AG08396 (cell line): ENCODE measurements at places on chromosomes 11 and 22.

DNA sequence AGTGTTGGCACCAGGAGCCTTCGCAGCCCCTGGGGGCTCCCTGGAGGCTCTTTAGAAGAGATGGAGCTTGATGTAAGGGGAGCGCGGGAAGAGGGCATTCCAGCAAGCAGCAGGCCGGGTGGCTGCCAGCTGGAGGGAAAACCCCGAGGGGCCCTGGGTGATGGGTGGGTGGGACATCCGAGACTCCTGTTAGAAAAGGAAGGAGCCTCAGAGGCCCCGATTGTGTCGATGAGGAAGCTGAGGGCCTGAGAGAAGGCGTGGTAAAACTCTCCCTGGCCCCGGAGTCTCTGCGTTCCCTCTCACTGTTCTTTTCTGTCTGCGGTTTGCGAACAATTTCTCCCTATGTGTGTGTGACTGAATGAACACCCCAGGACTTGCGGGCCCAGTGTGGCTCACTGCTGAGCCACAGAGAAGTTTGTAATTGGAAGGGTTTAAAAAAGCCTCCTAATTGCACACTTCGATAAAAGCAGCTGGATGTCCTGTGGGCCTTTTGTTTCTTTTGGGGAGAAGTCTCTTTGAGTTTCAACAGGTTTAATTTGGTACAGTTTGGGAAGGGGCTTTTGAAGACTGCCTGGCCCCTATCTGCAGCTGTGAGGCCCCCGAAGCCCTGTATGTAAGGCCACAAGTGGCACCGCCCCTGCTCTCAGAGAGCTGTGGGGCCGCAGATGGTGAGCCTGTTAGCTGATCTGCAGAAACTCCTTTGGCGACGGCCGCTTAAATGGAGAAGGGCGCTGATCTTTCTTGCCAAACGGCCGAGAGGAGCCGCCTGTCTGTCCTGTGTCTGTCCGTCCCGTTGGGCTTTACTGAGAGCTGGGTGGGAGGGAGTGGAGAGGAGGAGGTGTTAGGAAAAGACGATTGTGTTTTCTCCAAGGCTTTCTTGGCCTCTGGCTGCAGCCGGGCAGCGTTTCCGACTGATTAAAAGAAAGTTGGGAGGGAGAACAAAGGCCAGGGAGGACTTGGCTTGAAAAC, 2.0 kb downstream of the FBLN1 start:
- DNase-seq, result peak; percentile 76

DNA sequence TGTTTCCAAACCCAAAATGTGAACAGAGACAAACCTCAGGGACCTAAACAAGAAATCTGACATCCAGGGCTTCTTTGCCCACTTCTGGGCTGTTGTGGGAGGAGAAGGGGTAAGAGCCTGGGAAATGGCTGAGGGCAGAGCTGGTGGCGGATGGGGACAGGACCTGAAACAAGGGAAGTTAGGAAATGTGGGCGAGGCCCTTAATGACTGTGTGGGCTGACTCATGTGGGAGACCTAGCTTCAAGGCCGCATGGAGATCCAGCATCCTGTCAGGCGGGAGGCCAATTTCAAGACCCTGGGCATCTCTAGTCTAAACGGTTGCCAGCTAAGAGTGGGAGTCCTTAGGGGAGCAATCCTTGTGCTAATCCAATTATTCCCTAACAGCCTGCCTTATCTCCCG, 2.1 kb upstream of the OAF start:
- peak; percentile 51 for DNase-seq

- no peak for DNase-seq
Observed at GRCh38 chr11:93526346-93526633, 16.9 kb downstream of the SMCO4 start.

- DNase-seq, result no peak
Observed at GRCh38 chr11:10601837-10602236, 33.4 kb upstream of the LYVE1 start.

DNA sequence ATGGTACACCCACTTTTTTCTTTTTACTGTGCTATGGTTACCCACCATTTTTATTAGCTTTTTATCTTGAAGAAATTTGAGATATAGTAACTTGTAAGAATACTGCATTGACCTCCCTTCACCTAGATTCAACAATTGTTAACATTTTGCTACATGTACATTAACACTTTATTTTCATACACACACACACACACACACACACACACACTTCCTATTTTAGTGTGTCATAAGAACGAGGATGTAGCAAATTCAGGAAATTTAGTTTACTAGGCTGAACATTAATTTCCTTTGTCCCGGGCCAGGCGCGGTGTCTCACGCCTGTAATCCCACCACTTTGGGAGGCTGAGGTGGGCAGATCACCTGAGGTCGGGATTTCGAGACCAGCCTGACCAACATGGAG, 1.1 kb upstream of the ATP6V1E1 start:
- no peak for DNase-seq

DNA sequence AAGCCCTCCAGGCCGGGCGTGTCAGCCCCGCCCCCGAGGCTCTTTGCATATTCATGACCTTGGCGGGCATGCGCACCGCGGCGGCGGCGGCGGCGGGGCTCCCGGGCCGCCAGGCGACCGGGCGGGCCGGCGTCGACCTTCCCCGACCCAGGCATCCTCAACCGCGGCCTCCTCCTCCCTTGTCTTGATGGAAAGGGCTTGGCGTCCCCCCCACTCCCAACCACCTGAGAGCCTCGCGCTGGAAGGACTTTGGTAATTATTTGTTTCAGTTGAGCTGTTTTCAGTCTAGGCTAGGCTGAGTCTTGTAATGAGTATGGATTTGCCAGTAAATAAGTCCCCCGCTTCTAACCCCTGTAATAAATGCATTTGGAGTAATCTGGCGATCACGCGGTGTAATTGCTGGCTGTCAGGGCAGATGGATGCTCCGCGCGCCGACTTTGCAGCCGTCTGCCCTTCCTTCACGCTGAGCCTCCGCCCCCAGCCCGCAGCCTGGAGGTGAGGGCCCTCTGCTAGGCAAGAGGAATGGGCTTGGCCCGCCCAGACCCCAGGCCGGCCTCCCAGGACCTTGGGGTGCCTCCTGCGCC, 25.2 kb downstream of the FLRT1 start:
- DNase-seq, result peak; percentile 93

- DNase-seq, result no peak
Observed at GRCh38 chr11:3201677-3202181, 16.9 kb downstream of the MRGPRG start.

- DNase-seq, result peak; percentile 56
Observed at GRCh38 chr11:8838248-8838647, 72.7 kb upstream of the AKIP1 start.

DNA sequence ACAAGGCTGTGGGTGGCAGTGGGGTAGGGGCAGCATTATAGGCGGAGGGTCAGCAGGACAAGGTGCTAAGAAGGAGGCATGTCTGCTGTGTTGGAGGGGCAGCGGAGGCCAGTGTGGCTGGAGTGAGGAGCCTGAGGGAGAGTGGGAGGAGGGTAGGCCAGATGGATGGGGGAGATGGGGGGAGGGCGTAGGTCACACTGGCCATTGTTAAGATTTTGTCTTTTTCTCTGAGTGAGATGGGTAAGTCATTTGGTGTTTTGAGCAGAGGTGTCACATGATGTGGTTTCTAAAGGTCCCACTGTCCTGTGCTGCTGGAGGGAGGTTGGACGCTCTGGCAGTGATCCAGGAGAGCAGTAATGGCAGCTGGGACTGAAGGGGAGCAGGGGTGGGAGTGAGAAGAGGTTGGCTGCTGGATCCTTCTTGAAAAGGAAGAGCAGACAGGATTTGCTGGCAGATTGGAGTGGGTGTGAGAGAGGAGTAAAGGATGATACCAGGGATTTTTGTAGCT, 9.8 kb downstream of the PPP6R3 start:
- DNase-seq, result no peak

DNA sequence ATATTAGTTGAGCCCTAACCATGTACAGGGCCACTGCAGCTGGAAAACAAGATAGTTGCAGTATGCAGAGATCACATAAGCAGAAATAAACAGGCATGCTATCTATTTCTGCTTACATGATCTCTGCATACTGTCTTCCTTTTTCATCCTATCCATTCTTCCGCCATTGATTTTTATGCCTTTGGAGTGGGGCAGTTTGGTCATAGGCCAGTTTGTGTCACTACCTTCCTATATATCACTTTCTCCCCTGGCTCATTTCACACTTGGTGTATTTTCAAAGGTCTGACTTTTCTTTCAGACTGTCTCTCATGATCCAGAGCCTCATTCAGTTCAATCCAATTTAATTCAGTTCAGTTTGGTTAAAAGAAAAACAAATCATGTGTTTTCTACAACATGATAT, 829.6 kb downstream of the KCNA4 start:
- DNase-seq, result no peak

DNA sequence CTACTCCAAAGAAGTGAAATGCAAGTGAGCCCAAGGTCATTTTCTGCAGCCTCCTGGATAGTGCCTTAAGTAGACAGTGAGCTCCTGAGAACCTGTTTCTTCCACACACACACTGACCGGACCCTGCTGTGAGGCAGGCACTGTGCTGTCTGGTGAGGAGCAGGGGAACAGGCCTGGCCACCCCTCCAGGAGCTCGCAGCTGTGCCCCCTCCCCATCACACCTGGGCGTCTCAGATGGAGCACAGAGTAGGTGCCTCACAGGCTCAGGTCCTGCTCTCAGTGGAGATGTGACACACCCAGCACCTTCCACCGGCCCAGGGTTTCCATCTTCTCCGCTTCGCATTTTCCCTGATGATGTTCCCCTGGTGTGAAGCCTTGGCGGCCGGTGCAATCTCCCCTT, 174.9 kb downstream of the ST3GAL4 start:
- no peak for DNase-seq

DNA sequence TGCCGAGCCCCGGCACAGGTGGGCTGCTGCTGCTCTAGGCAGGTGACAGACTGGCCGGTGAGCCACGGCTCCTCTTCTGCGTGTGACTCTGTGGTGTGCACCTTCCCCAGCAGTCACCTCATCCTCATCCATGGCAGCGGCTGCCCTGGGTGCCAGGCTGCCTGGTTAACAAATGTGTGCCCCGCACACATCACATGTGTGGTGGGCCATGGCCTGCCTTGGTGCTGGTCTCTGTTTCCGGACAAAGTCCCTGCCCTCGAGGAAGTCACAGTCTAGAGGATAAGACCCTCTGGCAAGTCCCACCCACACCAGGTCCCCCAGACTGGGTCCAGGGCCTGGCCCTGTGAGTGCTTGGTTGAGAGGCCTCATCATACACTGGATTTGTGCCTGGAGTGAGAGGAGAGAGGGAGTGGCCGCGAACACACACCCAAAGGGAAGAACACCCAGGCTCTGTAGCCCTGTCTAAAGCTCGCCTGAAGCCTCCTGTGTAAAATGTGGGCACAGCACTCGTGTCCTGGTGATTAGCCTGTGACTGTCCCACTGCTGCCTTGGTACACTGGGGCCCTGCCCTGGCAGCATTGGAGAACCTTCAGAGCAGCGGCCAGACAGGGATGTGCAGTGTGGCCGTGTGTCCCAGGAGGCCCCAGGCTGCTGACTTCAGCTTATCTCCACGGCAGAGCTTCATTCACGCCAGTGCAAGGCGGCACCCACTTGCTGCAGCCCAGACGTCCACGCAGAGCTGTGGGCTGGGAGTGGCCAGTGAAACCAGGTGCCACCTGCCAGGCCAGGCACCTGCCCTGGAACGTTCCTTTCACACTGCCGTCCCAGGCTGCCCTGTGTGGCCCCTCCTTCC, 269.9 kb downstream of the TBC1D22A start:
- DNase-seq, result no peak

DNA sequence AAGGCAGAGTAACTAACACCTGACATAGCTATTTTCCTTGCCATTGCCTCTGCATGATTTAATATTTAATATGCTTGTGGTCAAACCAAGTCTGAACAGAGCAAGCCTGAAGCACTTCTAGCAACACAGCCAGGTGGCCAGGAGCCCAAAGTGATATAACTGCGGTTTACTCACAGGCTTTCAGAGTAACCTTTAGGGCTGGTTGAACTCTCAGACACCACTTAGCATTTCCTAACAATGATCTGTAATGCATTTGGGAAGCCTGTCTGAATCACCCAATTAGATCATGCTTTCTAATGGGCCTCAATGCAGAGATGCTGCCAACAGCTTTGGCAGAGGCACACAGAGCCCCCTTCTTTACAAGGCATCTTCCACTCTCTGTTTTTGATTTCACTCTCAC, 96.1 kb downstream of the FDX1 start:
- peak; percentile 24 for DNase-seq

- no peak for DNase-seq
Observed at GRCh38 chr11:104870910-104871309, 27.4 kb downstream of the CASP12 start.

DNA sequence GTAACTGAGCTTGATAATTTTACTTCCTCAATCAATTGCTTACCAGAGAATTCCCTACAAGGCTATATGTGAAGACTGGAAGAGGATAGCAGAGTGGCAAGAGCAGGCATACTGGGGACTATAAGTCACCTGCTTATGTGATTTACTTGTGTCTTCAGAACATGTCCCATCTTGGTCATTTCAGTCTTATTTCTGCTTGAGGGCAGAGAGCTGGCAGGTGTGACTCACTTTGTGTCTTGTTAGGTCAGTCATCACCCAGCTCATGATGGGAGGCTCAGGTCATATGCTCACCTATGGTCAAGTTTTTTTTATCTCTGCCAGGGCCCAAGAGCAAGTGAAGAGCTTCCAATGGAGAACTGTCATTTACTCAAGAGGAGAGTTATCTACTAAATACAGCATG, 6.2 kb downstream of the SRSF8 start:
- no peak for DNase-seq

GRCh38 chr11:107018219-107018901, at the start of gene GUCY1A2:
TSS of gene GUCY1A2 (minus strand) at chr11:107018476. CDS start at chr11:107018055, 421 bp downstream.
- DNase-seq, result peak; percentile 19

GRCh38 chr22:41831828-41832552, 915 bp upstream of the SREBF2 start:
- no peak for DNase-seq

DNA sequence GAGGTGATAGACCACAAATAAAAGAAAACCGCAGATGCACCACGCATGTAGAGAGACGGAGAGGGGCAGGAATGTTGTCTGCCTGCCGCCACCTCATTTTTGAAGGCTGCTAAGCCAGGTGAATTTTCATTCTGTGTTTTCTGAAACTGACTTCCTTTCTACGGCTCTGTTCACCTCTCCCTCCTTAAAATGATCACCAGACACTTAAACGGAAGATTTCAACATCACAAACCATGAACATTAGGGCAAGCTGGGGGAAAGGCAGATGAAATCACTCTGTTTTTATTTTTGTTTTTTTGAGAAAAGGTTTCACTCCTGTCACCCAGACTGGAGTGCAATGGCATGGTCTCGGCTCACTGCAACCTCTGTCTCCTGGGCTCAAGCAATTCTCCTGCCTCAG, 232.4 kb downstream of the MIAT start:
- DNase-seq, result no peak

DNA sequence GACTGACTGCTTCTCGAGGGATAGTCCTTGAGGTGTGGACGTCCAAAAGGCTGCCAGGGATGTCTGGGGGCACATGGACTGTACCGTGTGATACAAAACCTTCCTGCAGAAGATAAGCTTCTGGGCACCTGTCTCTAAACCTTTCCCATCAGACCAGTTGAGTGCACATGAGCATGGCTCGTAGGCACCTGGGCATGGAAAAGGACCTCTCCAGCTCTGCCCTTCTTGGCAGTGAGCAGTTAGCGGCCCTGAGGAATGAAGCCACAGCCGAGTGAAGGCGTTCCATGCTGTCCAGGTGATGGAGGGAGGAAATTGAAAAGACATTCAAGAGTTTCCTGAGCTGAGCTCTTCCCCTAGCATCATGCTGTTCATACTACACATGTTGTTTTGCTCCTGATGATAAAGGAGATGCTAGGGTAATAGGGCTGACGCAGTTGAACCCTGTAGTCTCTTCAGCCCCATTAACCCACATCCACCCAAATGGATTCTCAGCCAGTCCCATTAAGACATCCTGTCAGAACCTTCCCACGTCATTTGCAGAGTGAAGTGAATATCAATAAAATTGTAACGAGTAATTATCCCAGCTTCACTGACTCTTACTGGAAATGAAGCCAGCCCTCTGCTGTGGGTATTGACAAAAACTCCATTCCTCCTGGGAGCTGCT, 138.6 kb downstream of the KIRREL3 start:
- DNase-seq, result no peak
